ENCODE measurements at places on chromosomes 3 and 15. TPM values are rescaled to one million over a fixed set of nuclear protein-coding genes. Genes with fewer than 3 reads are reported as not detected.
A peak's percentile ranks its signal among the peaks of the same experiment; 100 is the strongest.

The PDZRN3 gene
- total RNA-seq: 7.4 TPM

The GUCA1C gene
- not detected for total RNA-seq

The DCP1A gene
- 15.9 TPM for total RNA-seq

- DNase-seq: peak; percentile 2
Observed at GRCh38 chr3:190811775-190812480, 50.6 kb downstream of the GMNC start.

- DNase-seq: no peak
Observed at GRCh38 chr3:148079370-148079769, 618.3 kb upstream of the AGTR1 start.

DNA sequence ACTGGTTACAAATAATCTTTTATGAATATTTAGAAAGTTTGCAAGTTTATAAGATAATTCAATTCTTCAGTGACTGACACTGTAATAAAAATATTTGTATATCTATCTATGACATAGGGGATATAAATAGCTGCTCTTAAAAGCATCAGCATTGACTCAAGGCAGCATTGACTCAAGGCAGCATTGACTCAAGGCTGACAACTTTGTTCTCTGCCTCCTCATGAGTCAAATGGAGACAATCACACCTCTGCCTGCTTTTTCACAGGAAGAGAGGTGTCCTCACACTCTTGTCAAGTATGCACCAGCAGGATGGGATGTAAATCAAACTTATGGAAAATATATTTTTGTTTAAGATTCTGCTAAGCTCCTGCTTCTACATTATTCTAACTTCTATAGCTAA lies 1173.1 kb downstream of the NSUN3 start:
- no peak for DNase-seq

DNA sequence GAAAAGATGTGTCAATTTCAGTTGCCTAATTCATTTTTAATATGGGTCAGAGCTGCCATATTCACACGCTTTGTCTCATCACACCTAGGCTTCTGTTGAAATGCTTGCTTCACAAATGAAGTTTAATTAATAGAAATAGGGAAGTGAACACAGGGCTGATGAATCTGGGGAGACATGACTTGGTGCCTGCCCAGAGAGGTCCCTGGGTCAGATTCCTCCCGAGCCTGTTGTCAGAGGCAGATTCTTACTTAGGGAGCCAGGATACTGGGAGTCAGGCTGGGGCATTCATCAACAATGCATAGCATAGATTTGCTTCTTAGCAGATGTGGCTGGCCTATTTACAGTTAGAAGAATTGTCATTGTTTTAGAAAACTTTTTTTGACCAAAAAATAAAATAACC lies 90.6 kb downstream of the CACNA1D start:
- DNase-seq: no peak

DNA sequence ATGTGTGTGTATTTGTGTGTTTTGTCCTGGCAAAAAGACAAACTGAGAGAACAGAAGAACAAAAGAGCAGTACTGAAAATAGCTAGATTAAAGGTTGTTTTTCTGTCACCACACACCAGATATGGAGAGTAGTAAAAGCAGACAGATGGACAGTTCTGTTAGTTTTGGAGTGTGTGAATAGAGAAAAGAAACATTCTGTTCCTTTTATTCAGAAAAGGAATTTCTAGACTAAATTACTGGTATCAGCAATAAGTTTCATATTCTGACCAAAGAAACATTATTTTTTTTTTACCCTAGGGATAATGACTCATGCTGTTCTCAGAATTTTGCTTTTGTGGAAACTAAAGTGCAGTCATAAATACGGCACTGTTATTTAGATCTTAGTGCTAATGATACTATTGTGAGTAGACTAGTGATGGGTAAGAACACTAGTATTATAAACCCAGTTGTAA lies 32.9 kb downstream of the PIK3CA start:
- DNase-seq: no peak

DNA sequence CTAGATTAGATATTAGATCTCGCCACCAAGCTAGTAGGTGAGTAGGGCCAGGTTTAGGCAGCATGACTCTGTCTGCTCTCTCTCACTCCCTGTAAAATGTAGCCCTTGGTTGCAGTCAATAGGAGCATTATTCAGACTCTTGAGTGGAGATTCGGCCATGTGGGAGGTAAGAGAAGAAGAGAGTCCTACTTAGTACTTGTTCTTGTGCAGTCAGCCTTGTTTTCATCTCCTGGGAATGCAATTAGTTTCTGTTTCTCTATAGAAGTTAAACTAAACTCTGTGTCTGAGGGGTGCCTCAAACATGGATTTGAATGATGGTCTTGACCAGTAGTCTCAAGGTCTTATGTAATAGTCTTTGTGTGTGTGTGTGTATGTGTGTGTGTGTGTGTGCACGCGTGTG lies 229.5 kb upstream of the DPH6 start:
- DNase-seq: no peak

The FETUB gene
- not detected for total RNA-seq

- DNase-seq: peak; percentile 29
Observed at GRCh38 chr3:65963787-65964677, 74.7 kb downstream of the MAGI1 start.

The IRAK2 gene
- total RNA-seq: 0.83 TPM

GRCh38 chr15:96412906-96413231 lies 82.4 kb downstream of the NR2F2 start:
- no peak for DNase-seq

DNA sequence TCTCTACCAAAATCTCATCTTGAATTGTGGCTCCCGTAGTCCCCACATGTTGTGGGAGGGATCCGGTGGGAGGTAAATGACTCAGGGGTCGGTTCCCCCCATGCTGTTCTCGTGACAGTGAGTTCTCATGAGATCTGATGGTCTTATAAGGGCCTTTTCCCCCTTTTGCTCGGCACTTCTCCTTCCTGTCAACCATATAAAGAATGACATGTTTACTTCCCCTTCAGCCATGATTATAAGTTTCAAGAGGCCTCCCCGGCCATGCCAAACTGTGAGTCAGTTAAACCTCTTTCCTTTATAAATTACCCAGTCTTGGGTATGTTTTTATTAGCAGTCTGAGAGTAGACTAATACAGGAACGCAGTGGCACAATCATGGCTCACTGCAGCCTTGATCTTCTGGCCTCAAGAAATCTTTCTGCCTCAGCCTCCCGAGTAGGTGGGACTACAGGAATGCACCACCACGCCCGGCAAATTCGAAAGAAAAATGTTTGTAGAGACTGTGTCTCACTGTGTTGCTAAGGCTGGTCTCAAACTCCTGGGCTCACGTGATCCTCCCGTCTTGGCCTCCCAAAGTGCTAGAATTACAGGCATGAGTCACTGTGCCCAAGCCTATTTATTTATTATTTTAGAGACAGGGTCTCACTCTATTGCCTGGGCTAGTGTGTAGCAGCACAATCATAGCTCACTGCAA lies 101.0 kb downstream of the ATP10A start:
- no peak for DNase-seq

The SNURF gene
- 32.9 TPM for total RNA-seq

GRCh38 chr3:126934031-126934531 lies 48.8 kb upstream of the PLXNA1 start:
- DNase-seq: peak; percentile 46

DNA sequence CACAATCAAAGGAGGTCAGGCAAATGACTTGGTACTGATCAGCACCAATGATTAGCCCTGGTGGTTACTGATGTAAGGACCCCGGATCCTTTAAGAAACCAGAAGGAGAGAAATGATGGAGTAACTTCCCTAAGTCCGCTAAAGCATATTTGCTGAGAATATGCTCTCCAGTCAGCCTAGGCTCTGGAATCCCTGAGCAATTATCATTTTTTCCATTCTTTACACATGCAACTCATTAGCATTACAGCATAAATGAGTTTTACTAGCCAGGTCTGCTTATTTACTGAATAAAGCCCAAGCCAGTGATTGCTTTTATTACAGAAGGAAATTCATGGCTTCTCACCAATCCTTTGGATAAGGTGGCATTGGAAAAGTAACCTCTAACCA lies 139.2 kb upstream of the WNT5A start:
- DNase-seq: no peak
